COLO829 (cell line): ENCODE measurements at places on chromosomes 1 and 21.

- no peak for DNase-seq
Measured at GRCh38 chr1:6824665-6825368, 39.6 kb downstream of the CAMTA1 start.

DNA sequence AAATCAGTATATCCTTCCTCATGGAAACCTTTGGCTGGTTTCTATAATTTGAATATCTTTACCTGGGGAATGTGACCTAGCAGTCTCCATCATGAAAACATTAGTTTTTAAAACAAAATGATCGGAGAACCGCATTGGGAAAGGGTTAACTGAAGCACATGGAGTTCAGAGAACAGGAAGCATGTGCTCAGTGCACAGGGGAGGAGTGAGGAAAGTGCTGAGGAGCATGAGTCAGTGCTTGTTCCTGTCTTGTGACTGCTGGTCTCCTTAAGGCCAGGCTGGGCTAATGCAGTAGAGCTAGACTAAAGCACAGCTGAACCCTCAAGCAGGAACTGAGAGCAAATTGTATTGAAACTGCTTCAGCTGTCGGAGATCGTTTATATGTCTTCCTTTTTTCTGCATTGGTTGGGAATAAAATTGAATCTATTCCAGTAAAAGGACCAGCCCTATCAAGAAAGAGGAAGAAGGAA lies 5.8 kb downstream of the IFI16 start:
- DNase-seq: peak; percentile 91

- DNase-seq: no peak
Measured at GRCh38 chr1:92901699-92902405, 59.4 kb downstream of the DIPK1A start.

DNA sequence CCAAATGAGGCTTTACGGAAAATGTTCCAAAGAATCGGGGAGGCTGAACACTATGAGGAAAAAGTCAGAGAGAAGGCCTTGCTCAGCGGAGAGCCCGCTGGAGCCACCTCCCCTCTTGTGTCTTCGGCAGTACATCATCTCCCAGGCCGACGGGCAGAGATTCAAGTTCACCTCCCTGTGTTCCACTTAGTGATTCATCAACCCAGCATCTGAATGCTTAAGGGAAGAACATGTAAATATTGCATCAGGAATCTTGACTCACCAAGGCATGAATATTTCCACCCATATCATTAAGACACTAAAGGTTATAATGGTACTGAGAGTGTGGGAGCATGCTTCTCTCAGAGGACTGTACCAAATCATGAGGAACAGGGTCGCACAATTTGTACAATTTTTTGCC lies 172.5 kb downstream of the ST6GALNAC5 start:
- DNase-seq: no peak

GRCh38 chr21:26759731-26760130 lies 85.5 kb downstream of the ADAMTS1 start:
- no peak for DNase-seq

DNA sequence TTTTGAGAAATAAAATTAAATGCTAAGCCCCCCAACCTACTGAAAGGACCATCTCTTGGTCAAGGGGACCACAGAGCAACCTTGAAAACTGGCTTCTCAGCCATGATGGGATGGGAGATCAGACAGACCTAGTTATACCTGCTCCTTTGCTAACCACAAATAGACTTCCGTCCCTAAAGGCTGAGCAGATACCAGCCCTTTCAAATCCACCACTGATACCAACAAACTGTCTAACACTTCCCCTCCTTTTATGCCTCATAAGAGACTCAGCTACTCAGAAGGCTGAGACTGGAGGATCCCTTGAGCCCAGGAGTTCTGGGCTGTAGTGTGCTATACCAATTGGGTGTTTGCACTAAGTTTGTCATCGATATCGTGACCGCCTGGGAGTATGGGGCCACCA lies 407.3 kb downstream of the SIPA1L2 start:
- DNase-seq: no peak

DNA sequence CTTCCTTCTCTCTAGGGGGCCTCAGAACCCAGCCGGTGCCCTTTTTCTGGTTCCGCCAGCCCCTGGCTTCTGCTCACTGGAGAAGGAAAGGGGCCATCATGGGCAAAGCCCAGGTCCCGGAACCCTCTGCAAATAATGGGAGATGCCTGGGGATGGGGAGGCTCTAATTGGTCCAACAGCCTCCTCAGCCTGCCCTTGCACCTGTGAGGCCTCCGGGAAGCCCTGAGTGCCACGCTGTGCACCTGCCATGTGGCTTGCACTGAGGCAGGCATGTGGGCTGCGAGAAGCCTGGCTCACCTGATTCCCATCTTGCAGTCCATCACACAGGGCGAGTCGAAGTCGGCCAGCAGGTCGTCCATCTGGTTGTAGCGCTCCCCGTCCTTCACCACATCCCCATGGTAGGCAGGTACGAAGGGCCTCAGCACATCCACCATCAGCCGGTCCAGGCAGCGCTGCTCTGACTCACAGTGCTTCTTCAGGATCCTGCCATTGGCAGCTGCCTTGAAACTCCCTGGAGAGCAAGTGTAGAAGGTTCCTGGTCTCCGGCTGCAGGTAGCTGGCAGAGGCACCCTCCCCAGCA lies 92.1 kb downstream of the ITPKB start:
- no peak for DNase-seq

- peak; percentile 18 for DNase-seq
Measured at GRCh38 chr1:228734881-228735801, at the start of gene RHOU. TSS of gene RHOU (plus strand) at chr1:228735479. CDS start at chr1:228735743, 264 bp downstream.

DNA sequence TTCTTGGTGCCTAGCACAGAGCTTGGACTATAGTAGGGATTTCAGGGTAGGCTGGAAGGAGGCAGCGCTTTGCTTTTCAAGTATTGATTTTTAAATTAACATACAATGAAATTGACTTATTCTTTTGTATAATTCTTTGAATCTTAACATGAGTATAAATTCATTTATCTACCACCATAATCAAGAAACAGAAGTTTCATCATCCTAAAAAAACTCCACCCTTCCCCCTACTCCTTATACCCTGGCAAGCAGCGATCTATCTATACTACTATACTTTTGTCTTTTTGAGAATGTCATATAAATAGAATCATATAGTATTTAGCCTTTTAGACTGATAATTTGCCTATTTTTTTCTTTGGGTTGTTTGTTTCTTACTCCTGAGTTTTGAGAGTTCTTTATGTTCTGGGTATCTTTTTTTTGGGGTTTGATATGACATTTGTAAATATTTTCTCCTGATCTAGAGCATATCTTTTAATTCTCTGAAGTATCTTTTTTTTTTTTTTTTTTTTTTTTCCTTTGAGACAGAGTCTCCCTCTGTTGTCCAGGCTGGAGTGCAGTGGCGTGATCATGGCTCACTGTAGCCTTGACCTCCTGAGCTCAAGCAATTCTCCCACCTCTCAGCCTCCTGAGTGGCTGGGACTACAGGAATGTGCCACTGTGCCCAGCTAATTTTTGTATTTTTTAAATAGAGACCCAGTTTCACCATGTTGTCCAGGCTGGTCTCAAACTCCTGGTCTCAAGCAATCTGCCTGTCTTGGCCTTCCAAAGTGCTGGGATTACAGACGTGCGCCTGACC lies 6.4 kb downstream of the RPS6KC1 start:
- no peak for DNase-seq

- DNase-seq: no peak
Measured at GRCh38 chr1:243939167-243939848, 89.3 kb upstream of the AKT3 start.

DNA sequence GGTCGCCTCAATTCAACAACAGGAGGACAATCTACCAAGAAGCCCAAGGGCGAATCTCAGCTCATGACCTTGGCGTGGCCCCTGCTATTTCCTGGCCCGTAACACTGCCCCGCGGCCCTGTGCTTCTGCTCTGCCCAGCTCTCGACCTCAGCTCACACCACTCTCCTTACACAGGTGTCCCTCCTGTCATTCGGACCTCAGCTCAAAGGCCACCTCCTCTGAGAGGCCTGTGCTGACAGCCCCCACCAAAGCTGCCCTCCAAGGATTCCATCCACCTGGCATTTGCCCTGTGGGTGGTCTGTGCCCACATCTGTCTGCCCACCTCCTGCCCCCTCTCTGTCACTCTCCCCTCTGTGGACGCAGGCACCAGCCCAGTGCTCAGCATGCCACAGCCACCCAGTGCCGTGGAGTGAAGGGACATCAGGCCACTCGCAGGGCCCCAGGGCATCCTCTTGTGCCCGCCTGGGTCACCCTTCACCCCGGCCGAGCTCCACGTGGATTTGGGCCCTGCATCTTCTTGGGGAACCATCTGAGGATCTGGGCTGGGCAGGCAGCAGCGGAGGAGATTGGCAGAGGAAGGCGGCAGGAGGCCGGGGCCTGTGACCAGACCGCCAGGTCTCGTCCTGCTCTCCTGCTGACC lies 70.3 kb downstream of the DHRS3 start:
- no peak for DNase-seq

DNA sequence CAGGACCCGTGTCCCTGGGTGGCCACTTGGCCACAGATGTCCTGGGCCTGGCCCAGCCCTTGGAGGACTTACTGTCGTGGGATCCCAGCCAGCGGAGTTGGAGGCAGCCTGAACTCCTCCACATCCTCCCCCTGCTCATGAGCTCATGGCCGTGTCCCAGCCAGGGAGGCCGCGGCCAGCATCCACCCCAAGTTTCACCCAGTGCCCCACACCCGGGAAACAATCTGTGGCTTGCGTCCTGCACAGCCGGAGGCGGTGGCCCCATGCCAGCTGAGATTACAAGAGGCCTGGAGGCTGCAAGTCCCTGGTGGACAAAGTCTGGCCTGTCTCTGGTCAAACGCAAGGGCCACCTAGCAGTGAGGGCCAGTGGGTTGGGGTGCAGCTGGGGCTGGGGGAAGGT lies 27.5 kb upstream of the TMEM52 start:
- DNase-seq: no peak
